ENCODE measurements at places on chromosomes 12 and 14.

DNA sequence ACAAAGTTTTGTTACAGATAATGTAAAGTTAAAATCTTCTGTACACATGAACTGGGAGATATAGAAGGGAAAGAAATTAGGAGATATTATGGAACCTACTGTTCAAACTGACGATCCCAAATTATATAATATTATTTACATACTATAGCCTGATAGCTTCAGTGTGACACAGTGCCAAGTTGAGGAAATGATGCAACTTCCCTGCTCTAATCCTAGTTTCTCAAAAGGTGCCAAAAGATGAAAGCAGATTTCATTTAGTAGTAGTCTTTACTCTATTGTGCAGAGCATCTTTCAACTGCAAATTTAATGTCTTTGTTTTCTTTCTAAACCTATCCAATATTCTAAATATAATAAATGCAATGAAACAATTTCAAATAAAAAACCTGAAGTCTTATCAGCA lies 46.9 kb downstream of the COCH start:
- no peak for DNase-seq

DNA sequence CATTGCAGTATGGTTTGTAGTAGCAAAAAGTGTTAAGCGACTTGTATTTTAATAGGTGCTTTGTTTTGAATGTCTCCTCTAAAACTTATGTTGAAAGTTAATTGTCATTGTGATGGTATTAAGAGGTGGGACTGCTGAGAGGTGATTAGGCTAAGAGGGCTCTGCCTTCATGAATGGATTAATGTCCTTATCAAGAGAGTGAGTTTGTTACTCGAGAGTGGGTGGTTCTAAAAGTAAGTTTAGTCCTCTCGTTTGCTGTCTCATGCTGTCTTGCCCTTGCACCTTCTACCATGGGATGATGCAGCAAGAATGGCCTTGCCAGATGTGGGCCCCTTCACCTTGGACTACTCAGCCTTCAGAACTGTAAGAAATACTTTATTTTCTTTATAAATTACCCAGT lies 17.4 kb downstream of the ZDHHC17 start:
- DNase-seq = no peak

GRCh38 chr14:32453857-32454810 lies 125.0 kb downstream of the AKAP6 start:
- DNase-seq = peak; percentile 67

GRCh38 chr12:25130741-25131188 lies 64.2 kb downstream of the DNAI7 start:
- DNase-seq = peak; percentile 31

Measured in foreskin melanocyte (primary cell).